Activated T-helper 17 cell treated with anti-CD3 and anti-CD28 coated beads, Interleukin-2, amount 50 U/mL, for 72 hours (primary cell): ENCODE measurements at places on chromosomes 11 and 22.

DNA sequence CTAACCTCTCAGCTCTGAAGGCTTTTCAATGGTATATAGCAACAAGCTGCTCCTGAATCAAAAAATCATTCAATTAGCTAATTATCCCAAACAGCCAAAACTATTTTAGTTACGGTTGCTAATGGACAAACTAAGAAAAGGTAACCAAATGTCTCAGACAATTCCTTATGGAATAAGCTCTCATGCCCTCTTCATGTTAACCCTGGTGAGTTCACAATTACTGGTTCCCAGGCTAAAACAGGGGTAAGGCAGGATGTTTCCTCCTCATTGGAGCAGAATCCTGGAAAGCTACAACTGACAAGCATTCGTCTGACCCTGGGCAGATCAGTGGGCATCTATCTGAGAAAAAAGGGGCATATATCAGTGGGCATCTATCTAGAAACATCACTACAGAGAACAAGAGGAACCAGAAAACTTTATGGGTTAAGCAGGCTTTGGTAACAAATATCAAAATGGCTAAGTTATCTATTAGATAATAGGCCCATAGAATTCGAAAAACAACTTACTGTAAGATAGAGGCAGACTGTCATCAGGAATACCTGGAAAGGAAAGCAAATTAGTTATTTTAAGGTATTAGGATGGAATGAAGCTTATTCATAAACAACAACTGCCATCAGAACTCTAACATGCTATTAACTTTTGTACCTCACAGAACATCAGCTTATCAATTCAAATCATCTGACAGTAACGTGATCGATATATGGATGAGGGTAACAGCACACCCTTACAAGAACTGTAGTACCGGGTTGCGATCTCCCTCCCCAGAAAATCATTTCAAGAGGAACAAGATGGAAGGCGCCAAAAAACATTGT, 14.8 kb upstream of the WDR74 start:
- ATAC-seq = no peak

- no peak for ATAC-seq
Measured at GRCh38 chr22:38419121-38419857, 35.7 kb downstream of the KCNJ4 start.

- ATAC-seq = peak; percentile 82
Measured at GRCh38 chr22:22156716-22157347, 87.8 kb upstream of the VPREB1 start.

GRCh38 chr11:130832566-130833425, 83.5 kb downstream of the SNX19 start:
- no peak for ATAC-seq

DNA sequence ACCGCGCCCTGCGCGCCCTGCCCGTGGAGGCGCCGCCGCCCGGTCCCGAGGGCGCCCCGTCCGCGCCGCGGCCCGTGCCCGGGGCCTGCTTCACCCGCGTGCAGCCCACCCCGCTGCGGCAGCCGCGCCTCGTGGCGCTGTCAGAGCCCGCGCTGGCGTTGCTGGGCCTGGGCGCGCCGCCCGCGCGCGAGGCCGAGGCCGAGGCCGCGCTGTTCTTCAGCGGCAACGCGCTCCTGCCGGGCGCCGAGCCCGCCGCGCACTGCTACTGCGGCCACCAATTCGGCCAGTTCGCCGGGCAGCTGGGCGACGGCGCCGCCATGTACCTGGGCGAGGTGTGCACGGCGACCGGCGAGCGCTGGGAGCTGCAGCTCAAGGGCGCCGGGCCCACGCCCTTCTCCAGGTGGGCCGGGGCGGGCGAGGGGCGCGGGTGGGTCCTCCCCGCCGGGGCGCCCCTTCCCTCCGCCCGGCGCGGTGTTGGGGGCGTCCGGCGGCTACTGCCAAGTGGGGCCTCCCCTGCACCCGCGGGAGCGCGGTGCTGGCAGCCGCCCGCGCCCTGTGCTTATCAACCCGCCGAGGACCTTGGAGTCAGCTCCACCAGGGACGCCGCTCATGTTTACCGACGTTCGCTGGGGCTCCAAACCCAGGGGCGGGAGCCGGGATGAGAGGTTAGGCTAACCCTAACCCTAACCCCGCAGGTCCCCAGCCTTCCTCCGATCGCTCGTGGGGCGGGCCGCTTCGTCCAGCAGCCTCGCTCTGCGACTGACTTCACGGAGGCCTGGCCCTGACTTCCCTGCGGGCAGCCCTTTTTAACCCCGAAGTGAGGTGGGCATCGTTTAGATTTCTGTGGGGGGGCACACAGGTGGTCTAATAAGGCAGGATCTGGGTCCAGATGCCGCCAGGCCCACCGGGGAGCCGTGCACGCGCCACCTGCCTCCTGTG, 649 bp downstream of the SELENOO start:
- peak; percentile 32 for ATAC-seq

DNA sequence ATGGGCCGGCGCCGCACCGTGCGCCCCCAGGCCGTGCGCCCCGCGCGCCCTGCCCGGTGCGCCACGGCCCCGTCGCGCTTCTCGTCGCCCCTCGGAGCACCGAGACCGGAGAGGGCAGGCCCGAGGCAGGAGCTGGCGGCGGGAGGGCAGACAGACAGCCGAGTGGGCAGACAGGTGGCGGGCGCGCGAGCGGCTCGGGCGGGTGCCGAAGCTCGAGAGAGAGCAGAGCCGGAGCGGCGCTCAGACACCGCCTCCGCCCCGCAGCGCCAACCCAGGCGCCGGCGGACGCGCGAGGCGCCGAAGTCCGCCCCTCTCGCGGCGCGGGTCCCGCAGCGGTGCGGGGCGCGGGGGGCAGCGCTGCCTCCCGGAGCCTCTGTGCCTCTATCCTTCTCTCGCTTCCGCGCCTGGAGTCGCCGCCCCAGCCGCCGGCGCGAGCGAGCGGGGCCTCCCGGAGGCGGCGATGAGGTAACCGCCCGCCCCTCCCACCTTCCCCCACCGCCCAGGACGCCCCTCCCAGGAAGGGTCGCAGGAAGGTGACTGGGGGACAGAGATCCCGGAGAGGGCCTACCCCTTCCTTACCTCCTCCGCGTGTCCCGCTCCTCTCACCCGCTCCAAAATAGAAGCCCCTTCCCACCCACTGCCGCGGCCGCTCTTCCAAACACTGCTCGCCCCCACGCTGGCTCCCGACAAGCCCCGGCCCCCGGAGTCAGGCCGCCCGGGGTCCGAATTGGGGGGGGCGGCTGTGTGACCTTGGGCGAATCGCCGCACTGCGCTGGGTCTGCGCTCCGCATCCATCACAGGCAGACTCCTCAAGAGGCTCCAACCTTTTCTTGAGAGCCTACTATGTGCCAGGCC, at the start of gene RASL10A:
RASL10A (minus strand) TSS at position 412 of the 855 bp plus-strand sequence. CDS start 451 bp downstream, outside the sequence.
- no peak for ATAC-seq

DNA sequence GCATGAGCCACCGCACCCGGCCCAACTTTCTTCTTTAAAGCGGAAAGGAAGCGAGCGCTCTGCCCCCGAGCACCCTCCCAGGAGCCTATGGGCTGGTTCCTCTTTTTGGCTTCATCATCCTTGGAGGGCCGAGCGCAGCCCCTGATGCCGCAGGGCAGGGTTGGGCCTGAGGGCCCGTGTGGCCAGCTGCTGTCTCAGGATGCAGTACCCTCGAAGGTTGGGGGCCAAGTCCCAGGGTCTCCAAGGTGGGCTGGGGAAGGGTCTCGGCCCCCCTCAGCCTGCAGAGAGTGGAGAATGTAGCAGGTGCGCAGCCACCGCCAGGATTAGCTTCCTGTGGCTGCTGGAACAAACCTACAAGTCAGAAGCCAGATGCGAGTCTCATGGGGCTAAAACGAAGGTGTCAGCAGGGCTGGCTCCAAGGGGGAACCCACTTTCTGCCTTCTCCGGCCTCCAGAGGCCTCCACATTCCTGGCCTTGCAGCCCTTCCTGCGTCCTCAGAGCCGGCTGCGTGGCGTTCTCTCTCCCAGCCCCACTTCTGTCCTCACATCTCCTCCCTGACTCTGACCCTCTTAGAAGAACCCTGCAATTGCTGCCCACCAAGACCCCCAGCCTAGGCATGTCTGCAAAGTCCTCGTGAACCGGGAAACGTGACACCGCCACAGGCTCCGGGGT, 2.9 kb downstream of the PANX2 start:
- no peak for ATAC-seq

DNA sequence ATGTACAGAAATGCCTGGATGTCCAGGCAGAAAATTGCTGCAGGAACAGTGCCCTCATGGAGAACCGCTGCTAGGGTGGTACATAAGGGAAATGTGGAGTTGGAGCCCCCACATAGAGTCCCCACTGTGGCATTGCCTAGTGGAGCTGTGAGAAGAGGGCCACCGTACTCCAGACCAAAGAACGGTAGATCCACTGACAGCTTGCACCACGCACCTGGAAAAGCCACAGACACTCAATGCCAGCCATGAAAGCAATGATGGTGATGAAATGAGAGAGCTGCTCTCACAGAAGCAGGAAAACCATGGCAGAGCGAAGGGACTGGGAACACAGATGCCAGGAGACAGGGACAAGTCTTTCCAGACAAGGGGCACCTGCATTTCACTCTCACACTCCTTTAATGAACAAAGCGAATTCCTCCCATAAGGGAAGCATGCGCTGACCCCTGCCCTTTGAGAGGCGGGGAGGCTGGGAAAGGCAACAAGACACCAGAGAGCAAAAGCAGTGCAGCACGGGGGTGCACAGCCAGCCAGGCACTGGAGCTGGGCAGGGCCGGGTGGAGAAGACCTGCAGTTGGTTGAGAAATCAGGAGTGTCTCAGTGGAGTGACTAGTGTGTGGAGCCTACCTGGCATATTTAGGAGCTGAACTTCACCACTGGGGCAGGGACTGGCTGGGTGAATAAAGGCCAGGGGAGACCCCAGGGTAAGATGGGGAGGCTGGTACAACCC, 1025.2 kb downstream of the TBC1D22A start:
- ATAC-seq = no peak

DNA sequence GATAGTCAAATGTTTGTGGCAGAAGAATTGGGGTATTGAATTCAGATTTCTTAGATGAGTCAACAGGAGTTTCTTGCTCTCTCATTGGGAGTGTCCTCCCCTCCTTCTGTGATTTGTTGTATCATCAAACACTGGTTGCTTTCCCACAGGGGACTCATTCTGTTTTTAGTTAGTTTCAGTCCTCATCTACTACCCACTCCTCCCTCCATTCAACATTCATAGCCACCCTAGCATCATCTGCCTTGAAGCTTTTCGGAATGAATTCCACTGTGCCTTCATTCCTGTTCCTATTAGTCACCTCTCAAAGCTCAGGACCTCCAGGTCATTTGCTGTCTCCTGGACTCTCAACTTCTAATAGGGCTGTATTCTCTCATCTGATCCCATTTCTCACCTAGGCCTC, 31.5 kb upstream of the RAB38 start:
- peak; percentile 74 for ATAC-seq

- no peak for ATAC-seq
Measured at GRCh38 chr11:71948314-71949027, 19.6 kb downstream of the RNF121 start.

DNA sequence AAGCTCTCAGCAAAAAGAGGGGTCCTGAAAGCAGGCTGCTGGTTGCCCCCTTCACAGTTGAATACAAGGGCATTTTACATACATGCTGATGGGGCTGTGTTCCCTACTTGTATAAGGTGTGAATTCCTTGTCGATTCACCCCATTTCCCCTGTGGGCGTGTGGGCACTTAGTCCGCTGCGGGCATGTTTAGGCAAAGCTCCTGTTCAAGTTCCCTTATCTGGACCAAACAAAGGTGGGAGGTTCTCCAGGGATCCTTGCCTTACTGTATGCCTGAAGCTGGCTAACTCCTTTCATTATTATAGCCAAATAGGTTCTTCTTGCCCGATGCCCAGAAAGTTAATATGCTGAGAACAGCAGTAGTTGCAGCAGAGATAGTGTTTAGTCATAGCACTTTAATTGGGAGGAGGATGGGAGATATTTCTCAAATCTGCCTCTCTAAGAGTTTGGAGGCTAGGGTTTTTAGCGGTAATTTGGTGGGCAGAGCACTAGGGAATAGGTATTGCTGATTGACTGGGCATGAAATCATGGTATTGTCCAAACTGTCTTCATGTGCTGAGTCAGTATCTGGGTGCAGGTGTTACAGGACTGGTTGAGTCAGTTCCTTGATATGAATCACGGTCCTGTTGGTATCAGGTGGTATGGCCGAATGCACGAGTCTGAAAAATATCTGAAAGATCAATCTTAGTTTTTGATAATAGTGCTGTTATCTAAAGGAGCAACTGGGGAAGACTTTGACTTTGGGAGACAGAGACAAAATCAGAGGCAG, 32.7 kb downstream of the METTL15 start:
- ATAC-seq = no peak

DNA sequence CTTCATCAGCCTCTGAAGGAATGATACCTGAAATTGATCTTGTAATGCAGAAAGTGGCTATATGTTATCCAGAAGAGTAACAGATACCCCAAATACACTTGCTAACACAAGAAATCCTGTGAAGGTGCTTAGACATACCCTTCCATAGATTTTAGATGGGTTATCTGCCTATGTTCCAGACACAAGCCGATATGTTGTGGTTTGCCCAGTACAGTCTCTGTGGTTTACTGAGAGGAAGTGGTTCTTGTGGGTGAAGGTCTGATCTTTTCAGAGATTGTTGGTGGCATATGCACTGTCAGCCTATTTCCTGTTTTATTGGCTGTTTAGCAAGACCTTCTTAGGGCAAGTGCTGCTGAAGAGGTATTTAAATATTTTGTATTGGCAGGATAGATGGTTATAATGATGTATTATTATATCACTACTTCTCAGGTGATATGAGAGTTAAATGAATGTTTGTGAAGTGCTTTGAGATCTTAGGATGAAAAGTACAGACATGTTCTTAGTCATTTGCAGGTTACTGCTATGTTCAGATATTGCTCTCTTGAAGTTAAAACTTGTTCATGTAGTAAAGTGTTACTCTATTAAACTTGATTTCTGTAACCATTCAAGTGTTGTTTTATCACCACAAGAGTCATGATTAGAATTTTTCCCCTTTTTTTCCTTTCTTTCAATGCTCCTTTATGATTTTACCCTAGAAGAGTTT, 8.2 kb downstream of the ARHGEF12 start:
- ATAC-seq = peak; percentile 86

DNA sequence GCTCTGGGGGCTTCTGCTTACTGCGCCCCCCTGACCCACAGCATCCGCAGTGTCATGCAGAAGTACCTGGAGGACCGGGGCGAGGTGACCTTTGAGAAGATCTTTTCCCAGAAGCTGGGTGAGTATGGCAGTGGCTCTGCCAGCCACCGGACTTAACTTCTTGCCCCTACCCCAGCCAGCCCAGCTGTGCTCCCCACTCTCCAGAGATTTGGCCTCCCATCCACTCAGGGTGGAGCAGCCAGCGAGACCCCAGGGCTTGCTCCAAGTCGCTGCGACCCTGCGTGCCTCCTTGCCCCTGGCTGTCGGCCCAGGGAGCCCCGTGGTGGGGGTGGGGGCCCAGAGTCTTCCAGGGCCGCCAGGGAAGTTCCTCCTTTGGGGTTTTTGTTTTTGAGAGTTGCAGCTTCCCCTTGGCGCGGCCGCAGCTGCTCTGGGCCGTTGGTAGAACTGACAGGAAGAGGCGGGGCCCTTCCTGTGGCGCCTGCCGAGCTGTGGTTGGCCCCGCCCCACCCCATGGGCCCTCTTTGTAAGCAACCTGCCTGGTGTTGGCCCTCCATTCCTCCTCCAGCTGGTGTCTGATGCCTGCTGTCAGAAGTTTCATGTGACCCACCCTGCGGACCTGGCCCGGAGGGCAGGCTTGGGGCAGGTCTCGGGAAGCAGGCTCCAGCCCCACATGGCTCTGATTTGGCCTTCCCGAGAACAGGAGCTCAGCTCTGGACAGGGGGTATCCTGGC, 11.1 kb downstream of the GRK2 start:
- ATAC-seq = peak; percentile 95

GRCh38 chr11:130029137-130029536, 26.5 kb upstream of the PRDM10 start:
- no peak for ATAC-seq
